8988T (cell line): ENCODE measurements at places on chromosomes 2 and 18.

GRCh38 chr2:241177526-241178334 lies 10.7 kb upstream of the ANO7 start:
- DNase-seq = no peak

DNA sequence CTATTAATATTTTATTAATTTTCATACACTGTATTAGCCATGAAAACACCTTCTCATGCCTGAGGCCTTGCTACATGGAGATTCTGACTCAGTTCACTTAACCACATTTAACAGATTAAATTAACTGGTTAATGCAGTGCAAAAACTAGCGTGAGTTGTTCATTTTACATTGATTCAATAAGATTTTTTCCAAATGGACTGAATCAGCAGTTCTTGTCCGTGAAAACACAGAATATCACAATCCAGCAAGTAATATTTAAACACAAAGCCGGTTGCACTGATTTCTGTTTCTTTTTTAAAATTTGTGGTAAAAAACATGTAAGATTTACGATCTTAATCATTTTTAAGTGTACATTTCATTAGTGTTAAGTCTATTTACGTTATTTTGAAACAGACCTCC lies 118.2 kb upstream of the THUMPD2 start:
- DNase-seq = no peak

GRCh38 chr2:47388888-47389287 lies 14.1 kb upstream of the MSH2 start:
- no peak for DNase-seq

DNA sequence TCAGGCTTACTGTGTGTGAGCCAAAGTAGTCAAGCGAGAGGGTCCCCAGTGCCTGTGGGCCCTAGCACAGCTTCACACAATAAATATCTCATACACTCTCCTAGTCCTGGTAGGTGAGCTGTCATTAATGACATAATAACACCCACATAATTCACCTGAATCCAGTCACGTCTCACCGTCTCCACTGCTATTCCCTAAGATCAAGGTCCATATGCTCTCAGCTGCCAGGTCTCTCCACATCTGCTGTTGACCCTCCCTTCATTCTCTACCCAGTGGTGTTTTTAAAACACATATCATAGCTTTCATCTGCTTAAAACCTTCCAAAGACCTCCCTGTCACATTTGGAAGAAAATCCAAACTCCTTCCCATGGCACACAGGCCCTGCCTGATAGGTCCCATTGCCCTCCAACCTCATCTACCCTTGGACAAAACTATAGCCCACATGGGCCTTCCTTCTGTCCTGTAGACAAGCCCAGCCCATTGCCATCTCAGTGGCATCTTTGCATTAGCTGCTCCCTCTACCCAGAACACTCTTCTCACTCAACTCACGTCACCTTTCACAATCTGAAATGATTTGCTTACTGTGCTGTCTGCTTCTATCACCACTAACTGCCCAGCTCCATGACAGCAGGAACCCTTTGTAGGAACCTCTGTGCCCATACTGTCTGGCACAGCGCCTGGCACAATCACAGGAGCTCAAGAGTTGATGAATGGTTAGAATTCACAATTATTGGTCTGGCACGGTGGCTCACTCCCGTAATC lies 7.5 kb downstream of the KCNG3 start:
- DNase-seq = no peak

DNA sequence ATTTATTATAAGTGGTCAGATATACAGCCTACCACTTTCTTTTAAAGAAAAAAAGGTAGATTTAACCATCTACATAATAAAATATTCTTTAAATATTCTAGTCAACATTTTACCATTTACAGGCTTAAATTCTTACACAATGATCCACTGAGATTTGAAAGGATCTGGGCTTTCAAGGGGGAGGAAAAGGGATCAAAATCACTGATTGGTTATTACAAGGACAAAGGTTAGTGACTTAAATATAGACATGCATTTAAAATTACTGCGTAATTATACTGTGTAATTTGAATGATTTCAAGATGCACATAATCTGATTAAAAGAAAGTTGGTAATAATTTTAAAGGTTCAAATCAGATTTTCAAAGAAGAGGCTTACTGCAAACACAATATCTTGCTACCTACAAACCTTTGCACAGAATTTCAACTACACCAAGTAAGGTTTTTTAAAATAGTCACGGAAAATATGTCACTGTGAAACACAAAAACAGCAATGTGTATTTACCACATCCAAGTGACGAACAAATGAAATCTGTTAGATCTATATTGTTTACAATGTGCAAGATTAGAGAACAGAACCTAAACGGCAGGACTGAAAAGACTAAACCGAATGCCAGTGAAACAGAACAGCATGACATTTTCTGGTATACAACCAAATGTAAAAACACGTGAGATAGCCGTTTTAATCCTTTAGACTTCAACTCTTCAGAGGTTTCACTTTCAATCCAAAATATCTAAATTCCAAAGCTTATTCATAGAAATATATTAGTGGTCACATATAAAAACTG lies 40.8 kb downstream of the RTN4 start:
- no peak for DNase-seq

DNA sequence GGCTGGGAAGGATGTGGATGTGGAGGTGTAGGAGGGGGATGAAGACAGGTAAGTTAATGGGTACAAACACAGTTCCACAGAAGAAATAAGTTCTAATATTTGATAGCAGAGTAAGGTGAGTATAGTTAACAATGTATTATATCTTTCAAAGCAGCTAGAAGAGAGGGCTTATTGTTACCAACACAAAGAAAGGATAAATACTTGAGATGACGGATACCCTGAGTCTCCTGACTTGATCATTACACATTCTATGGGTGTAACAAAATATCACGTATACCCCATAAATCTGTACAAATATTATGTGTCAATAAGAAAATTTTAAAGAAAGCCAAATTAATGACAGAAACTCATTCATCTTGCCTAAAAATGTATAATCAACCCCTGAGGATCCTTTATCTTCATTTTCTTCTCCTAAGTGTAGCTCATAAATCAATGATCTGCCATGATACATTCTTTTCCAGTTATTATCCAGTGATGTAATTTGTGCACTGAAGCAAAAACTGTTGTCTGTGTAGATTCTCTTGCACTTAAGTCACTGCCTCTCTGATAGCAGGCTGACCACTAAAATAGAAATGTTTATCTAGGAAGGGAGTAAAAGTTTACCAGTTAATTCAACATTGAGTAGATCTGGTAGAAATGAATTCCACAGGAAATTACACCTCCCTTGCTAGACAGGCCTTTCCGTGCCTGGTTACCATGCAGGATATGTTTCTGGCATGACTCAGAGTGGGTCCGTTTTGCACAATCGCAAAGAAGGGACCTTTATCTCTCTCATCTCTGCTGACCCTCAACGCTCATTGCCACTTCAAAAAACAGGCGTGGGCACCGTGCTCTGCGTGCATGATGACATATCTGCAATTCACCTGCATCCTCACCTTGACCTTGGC lies 249.7 kb upstream of the NCKAP5 start:
- DNase-seq = no peak

- no peak for DNase-seq
These were observed 8.3 kb upstream of the BOLL start for GRCh38 chr2:197793456-197793855.
